ENCODE measurements at places on chromosomes 7 and 10.

DNA sequence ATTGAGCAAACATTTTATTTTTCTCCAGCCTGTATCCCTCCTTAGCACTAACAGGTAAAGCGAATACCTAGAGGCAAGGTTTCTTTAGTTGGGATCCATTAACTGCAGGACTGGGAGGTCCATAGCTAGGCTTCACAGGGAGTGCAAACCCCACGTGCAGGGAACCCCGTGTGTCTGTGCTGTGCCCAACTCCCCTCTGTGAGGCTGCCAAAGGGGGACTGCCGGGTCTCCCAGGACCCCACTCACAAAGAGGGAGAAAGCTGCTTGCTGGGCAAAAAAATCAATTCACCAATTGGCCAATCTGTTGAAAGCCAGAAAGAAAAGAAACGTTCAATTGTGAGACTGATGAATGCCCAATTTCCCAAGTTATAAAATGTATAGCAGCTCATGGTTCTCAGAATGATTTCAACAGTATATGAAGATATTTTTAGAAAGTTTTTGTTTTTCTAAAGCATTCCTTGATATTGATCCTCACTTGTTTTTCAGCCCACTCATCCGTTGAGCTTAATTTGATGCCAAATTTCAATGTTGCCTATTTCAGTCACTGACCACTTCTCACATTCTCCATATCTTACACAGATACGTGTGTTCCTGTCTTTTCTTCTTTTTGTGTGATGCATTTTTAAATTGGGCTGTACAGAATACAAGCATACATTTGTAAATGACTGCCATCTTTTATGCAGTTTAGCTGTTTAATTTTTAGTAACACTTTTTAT is 202.7 kb upstream of the PRSS58 start:
- no peak for DNase-seq

DNA sequence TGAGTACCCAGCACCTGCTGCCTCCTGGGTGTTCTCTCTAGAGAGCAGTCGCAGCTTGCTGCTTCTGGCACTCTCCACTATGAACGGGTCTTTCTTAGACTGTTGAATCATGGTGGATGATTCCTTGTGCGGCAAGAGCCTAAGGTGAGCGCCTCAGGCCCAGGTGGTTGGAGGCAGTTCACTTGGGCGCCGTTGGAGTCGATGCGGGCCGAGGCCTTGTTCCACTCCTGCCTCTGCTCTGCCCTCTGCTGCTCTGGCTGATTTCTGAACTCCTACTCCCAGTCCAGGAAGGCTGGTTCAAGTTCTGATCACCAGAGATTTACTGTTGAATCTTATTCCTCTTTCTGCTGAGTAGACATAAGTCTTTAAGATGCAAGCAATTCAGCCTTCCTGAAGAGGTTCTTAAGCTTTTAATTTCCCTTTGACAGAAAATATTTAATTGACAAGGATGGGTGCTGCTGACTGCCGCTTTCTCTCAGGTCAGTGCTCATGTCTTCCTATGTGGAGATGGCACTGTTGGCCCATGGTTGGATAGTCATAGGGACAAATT is 10.4 kb downstream of the YKT6 start:
- no peak for DNase-seq

DNA sequence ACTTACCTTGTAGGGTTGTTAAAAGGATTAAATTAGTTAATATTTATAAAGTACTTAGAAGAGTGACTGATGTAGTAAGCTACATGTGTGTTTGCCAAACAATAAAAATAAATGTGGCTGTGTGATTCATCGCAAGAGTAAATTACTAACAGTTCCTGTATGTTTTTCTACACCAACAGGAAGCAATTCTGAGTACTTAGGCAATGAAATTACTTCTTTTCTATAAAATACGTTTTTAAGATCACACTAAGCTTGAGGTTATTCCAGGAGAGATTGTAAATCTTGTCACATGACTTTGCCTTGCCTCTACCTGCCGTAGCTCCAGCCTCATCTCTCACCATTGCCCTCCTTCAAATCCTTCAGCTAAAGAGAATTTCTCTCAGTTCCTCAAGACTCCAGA is 18.1 kb upstream of the GSTK1 start:
- no peak for DNase-seq

DNA sequence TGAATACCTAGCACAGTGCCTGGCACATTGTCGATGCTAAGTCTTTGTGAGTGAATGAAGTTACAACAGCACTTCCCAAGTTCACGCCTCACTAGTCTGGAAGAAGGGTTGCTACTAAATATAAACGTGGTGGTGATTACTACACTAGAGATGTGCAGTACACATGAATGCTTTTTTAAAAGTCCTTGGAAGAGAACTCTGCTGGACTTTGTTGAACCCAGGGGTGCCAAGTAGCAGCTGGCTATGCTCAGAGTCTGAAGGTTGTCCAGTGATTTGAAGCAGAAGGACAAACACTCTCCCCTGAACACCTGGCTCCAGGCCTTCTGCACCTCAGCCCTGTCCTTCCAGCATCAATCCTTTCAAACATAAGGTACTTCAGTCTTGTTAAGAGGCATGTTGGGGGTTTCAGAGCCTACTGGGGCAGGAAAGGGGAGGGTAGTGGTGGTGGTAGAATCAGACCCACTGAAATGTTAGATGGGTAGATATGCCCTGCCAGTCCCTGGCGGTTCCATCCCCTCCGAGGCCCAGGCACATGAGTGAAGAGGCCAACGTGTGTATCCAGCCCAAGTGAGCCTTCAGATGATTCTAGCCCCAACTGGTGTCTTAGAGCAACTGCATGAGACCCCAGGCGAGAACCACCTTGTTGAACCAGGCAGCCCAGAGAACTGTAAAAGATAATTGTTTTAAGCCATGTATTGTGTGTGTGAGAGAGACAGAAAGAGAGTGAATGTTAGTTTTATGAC is 94.4 kb downstream of the TAX1BP1 start:
- DNase-seq: no peak

All from GM13976 (cell line).